GM12864 (cell line): ENCODE measurements at places on chromosomes 2 and 18.
A peak's percentile ranks its signal among the peaks of the same experiment; 100 is the strongest.

GRCh38 chr2:140975237-140975636, 1155.6 kb downstream of the LRP1B start:
- no peak for DNase-seq

DNA sequence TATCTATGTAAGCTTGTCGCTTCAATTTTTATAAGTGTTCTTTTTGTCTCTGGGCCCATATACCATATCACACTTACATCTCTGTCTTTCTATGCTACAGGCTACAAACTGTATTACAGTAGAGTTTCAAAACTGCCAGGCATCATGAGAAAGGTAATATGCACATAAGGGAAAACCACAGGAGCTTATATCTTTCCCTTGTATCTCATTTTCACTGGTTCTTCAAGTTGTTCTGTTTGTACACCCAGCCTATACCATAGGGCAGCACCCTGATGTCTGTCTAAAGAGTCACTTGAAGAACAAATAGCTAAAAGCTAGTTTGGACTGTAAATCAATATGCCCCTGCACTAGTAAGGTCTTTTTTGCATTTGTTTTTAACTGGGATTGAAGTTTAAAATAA, 366.7 kb downstream of the FIGN start:
- no peak for DNase-seq

- no peak for DNase-seq
These were observed 33.3 kb downstream of the FAM178B start for GRCh38 chr2:96952976-96953610.

DNA sequence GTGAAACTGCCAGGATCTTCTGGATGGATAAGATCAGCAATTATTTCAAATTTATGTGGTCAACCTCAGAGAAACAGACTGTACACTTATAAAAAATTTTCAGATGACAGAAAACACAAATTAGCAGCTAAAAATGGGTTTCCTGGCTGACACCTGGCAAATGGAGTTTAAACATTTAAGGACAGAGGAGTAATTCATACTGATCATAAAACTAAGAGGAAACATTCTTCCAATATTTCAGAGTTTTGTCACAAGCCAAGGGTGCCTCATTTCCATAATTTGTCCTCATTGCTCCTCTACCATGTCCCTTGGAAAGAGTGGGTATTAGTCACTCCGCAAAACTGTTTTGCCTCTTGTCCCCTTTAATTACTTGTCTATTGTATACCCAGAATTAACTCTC, 70.2 kb downstream of the TMEFF2 start:
- DNase-seq, result no peak

GRCh38 chr2:234496835-234497593, at the start of gene ARL4C:
TSS of gene ARL4C (minus strand) at chr2:234497081. CDS start at chr2:234496586, 495 bp downstream.
- no peak for DNase-seq

GRCh38 chr2:225735844-225736243, 336.3 kb downstream of the NYAP2 start:
- DNase-seq, result no peak

DNA sequence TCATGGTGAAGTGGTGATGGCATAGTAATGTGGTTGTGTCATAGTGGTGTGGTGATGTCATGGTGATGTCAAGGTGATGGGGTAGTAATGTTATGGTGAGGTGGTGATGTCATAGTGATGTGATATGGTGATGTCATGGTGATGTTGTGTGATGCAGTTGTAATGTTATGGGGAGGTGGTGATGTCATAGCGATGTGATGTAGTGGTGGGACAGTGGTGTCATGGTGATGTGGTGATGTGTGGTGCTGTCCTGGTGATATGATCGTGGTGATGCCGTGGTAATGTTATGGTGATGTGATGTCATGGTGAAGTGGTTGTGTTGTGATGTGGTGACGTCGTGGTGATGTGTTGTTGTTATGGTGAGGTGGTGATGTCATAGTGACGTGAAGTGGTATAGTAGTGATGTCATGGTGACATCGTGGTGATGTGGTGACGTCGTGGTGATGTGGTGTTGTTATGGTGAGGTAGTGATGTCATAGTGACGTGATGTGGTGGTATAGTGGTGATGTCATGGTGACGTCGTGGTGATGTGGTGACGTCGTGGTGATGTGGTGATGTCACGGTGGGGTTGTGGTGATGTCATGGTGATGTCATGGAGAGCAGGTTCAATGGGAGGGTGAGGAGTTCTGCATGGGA, 242.7 kb upstream of the MYT1L start:
- no peak for DNase-seq

DNA sequence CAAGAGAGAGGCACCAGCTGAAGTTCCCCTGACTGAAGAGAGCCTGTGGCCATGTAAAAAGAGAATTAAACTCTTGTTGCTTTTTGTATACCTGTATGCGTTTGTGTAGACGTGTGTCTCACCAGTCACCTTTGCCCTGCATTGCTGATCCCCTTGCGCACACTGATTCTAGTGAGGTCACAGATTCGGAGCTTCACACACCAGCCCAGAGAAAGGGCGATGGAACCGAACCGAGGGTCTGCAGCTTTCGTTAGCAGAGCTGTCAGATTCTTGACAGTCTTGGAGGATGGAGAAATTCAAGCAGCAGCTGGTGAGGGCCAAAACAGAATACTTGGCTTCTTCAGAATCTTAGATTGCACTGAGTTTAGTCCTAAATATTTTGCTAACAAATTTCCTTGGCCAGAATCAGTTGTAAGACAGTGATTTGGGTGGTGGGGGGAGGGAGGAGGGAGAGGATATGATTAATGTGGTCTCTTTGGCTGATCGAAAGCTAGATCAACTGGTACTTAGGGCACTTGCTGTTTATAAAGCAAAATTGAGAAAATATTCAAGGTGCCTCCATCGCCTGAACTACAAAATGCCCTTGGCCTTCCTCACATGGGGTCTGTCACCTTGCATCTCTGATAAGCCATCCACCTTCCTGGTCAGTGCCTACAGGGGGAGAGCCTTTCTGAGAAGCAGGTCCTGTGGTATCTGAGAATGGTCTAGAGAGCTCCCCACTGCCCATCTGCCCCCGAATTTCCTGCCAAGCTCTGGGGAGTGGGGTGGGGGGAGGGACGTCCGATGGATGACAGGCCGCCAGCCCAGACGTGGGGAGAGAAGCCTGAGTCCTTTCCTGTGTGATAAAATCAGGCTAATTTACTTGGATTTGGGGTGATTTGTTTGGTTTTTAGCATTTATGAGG, 123.5 kb downstream of the CABLES1 start:
- DNase-seq, result no peak

DNA sequence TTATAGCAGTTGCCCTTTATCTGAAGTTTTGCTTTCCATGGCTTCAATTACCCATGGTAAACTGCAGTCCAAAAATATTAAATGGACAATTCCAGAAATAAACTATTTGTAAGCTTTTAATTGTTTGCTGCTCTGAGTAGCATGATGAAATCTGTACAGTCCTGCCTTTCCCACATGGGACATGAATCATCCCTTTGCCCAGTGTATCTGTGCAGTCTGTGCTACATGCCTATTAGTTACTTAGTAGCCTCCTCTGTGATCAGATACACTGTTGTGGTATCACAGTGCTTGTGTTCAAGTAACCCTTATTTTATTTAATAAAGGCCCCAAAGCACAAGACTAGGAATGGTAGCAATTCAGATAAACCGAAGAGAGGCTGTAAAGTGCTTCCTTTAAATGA, 810.6 kb upstream of the PIK3C3 start:
- DNase-seq, result no peak

GRCh38 chr2:170950221-170950761, 21.2 kb downstream of the GORASP2 start:
- peak; percentile 59 for DNase-seq

DNA sequence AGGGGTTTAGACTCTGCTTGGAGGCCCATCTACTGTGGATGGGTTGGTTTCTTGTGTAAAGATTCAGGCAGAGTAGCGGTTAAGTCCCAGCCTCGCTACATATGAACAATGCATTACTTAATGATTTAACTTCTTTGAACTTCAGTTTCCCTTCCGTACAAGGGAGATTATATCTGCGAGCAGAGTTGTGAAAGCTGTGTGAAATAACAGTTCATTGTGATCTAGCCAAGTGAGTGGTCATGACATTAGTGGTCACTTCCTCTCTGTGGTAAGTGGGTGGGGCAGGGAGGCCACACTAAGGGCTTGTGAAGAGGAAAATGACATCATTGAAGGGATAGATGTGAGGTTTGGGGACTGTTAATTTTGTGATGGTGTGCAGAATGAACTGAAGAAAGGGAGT, 14.1 kb upstream of the MEX3C start:
- no peak for DNase-seq

GRCh38 chr18:49723648-49724180, 89.6 kb downstream of the ACAA2 start:
- DNase-seq, result no peak

DNA sequence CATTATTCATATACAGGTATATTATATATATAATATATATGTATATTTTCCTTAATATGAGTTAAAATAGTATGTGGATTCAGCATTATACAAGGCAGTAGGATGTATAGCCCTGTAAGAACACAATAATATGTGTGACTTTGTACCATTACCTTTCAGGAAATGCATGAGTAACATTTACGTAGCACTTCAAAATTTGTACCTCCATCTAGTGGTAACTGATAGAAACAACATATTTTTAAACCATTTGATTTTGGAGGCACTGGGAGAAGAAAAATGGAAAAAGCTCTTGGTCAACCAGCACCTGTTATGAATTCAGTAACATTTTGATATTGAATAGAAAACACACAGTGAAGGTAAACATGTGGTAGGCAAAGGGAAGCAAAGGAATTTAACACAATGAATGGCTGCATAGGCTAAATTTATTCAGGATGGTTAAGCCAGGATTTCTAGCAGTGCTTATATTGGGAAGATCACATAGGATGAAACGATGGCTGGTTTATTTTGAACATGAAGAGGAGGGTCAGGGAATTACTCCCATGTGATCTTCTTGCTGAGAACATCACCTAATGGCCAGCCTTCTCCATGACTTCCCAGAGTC, 565.5 kb downstream of the CCDC85A start:
- no peak for DNase-seq

- DNase-seq, result no peak
These were observed 2.3 kb downstream of the C1QL2 start for GRCh38 chr2:119156105-119156890.

DNA sequence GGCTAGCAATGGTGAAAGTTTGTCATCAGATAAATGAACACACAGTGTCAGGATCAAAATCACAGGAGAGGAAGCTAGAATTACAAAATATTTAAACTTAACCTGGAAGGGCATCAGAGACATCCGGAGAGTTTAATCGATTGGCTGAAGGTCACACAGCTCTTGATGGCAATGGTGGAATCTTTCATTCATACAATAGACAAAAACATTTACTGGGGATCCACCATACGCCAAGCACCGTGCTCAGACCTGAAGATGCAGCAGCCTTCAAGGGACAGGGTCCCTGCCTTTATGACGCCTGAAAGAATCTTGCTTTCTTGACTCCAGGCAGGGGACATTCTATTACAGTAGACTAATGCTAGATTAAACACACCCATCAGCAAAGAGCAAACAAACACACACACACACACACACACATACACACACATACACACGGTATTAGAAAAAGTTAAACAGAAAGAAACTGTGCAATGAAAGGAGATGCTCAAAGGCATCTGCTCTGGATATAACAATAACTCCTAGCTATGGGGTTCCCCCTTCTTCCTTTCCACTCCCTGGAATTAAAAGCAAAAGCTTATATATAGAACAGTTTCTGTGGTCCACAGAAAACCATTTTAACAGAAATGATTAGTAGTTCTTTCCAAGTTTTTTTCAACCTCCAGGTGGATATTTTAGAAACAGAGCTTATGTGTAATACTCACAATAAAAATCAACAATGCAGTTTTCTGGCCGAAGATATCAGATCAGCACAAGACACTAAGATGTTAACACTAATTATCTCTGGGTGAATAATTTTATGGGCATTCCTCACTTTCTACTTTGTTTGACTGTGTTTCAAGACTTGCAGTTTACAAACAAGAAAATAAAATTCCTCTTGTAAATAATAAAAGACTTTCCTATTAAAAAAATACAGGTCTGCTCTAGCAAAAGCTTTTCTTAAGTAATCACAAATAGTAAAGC, 151.7 kb downstream of the ANKRD44 start:
- DNase-seq, result no peak

DNA sequence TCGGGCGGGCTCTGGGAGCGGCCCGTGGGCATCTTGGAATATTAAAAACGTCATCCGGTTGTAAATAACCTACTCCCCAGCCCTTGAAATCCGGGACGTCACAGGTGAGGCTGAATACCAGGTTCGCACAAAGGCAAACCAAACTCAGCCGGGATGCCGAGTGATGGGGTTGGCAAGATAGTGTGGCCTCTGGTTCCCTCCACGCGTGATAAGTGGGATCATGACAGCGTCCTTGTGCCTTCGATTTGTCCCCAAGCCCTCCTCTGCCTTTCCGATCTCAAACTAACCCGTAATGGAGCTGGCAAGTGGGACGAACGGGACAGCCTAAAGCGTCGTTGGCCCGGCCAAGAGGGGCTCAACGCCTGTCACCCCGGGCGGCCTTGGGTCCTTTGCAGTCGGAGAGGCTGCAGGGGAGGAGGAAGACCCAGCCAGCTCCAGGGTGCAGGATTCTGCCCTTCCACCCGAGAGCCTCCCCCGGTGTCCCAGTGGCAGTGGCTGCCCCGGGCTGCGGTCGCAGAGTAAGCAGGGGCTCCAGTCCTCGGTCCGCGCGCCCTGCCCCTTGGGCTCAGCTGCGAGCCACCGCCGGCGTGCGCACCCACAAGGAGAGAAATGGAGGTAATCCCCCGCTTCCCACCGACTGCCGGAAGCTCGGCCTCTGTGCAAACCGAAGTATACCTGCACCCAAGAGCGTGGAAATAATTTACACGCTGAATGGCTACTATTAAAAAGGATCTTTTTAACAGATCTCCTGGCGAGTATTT, 13.4 kb upstream of the PAX3 start:
- no peak for DNase-seq

DNA sequence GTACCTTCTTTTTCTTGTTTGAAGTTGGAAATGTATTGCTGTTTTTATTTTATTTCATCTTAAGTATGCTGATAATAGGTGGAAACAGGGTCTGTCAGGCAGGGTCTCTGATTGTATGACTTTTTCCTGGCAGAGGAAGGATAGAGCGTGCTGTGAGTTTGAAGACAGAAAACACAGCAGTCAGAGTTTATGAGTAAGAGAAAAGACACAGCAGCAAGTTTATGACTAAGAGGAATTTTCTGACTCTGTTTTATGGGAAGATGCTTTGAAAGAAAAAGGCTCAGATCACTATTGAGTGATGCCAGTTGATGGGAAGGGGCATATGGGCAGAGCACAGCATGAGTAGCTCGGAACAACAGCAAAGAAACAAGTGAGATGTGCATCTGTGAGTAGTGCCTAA, 379.1 kb downstream of the MEIS1 start:
- DNase-seq, result no peak

DNA sequence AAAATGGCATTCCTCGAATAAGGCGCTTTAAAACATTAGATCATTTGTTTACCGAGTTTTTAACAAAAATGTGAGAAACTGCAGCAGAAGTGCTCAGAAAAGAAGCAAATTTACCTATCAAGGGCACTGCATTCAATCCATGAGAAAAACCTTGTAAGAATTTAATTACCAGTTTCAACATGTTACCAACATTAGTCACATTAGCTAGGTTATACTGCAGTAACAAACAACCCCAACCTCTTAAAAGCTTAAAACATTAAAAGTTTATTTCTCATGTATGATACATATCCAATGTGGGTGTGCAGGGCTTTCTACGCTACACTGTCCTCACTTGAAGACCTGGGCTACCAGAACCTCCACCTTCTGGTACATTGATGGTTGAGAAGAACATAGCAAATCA, 68.1 kb upstream of the CCBE1 start:
- DNase-seq, result no peak
